Fibroblast of lung (primary cell): ENCODE measurements at places on chromosomes 1 and 21. TPM values are rescaled to one million over a fixed set of nuclear protein-coding genes. Genes with fewer than 3 reads are reported as not detected.

The CDCA8 gene
- total RNA-seq: 0.26 and 3.8 TPM in 2 replicates

The USP24 gene
- total RNA-seq: 39.3 and 63.9 TPM in 2 replicates

The GNL2 gene
- total RNA-seq: 56.0 and 73.3 TPM in 2 replicates

The PALMD gene
- total RNA-seq: 0.51 and 1.5 TPM in 2 replicates
